Aorta (tissue), 5 donors: ENCODE measurements at places on chromosomes 5 and 9. TPM values are rescaled to one million over a fixed set of nuclear protein-coding genes. Genes with fewer than 3 reads are reported as not detected.

- no peak overlapping the region for H3K4me3 ChIP-seq
Observed at GRCh38 chr5:179879003-179879689, 20.5 kb upstream of the MRNIP start.

DNA sequence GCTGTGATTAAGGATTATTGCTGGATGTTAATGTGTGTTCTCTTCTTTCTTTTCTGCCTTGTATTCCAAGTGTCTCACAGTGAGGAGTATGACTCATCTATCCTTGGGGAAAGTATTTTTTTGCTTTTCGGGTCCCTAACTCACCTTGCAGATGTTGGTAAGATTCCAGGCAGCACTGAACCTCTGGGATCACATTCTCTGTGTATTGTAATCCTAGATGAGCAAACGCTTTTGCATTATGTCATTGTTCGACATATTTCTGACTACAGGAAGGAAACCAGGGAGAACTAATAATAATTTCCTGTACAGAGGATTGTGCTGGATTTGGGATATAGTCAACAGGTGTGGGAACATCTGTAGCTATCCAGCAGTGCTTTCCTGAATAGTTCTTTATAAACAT is 246.1 kb upstream of the TUT7 start:
- H3K4me1 ChIP-seq = no peaks in the 10 kb centered on the region
- H3K27me3 ChIP-seq = no peaks in the 10 kb centered on the region
- no peak overlapping the region for H3K4me3 ChIP-seq
- no peak overlapping the region for H3K27ac ChIP-seq
- no peaks in the 10 kb centered on the region for H3K36me3 ChIP-seq
- no peak for DNase-seq

- DNase-seq = no peak
- no peak overlapping the region for H3K4me3 ChIP-seq
- H3K27me3 ChIP-seq = no peaks in the 10 kb centered on the region
- H3K4me1 ChIP-seq = no peaks in the 10 kb centered on the region
- H3K36me3 ChIP-seq = no peaks in the 10 kb centered on the region
Observed at GRCh38 chr9:90847971-90848370, 46.4 kb downstream of the SYK start.

DNA sequence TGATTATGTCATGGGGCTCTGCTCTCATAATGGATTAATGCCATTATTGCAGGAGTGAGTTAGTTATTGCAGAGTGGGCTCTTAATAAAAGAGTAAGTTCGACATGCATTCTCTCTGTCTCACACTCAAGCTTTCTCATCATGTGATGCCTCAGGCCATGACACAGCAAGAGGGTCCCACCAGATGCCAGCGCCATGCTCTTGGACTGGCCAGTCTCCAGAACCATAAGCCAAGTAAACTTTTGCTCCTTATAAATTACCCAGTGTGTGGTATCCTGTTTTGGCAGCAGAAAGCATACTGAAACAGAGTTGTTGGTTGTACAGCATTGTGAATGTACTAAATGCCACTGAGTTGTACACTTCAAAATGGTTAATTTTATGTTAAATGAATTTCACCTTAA is 138.1 kb downstream of the MYO10 start:
- no peak overlapping the region for H3K27ac ChIP-seq
- no peak overlapping the region for H3K4me3 ChIP-seq
- H3K4me1 ChIP-seq = no peaks in the 10 kb centered on the region
- no peaks in the 10 kb centered on the region for H3K36me3 ChIP-seq

GRCh38 chr5:105573575-105573974 is 2011.0 kb upstream of the NUDT12 start:
- H3K36me3 ChIP-seq = no peaks in the 10 kb centered on the region
- no peaks in the 10 kb centered on the region for H3K27me3 ChIP-seq
- H3K27ac ChIP-seq = no peak overlapping the region
- DNase-seq = no peak
- no peak overlapping the region for H3K4me3 ChIP-seq
- no peaks in the 10 kb centered on the region for H3K4me1 ChIP-seq

DNA sequence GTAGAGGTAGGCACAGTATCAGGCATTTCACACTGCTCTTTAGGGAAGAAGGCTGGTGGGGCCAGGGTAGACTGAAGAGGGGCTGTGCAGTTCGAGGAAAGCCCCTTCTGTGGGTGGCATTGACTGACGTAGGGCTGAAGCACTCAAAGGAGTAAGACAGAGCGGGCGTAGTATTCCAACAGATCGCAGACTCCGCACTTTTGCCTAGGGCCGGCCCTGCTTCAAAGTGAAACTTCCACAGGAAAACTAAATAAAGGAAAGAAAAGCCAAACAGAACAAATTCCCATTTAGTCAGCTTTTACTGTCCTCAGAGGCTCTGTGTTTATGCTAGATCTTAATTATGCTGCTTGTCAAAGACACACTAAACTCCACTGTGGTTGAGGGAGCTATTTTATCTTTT is 493.0 kb upstream of the WWC1 start:
- H3K27ac ChIP-seq = no peak overlapping the region
- H3K36me3 ChIP-seq = no peaks in the 10 kb centered on the region
- H3K4me1 ChIP-seq = no peaks in the 10 kb centered on the region
- DNase-seq = no peak

DNA sequence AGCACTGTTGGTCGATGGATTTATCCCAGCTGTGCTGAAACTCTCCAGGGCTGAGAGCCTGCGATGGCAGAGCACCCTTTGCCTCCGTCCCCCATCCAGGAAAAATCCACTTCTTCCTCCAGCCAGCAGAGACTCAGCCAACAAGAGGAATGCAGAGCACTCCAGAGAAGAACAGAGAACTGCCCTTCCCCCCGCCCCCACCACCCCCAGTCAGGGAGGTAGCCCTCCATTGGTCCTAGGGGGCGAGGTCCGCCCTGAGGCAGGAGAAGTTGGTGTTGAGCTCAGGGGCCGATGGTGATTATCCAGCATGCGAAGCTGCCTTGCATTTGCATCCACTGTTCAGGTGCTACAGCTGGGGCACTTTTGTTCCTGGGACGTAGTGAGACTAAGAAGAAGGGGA is 9.0 kb downstream of the TLX3 start:
- H3K27ac ChIP-seq = no peak overlapping the region
- no peaks in the 10 kb centered on the region for H3K36me3 ChIP-seq
- H3K4me1 ChIP-seq = no peaks in the 10 kb centered on the region
- H3K4me3 ChIP-seq = no peak overlapping the region
- H3K27me3 ChIP-seq = no peaks in the 10 kb centered on the region

- no peak overlapping the region for H3K27ac ChIP-seq
- no peaks in the 10 kb centered on the region for H3K4me1 ChIP-seq
- H3K4me3 ChIP-seq = no peak overlapping the region
- H3K27me3 ChIP-seq = no peaks in the 10 kb centered on the region
- H3K36me3 ChIP-seq = no peaks in the 10 kb centered on the region
- DNase-seq = no peak
Observed at GRCh38 chr5:82287625-82288024, 9.5 kb upstream of the RPS23 start.

- H3K4me1 ChIP-seq = no peaks in the 10 kb centered on the region
- H3K27ac ChIP-seq = no peak overlapping the region
- no peaks in the 10 kb centered on the region for H3K27me3 ChIP-seq
- H3K36me3 ChIP-seq = no peaks in the 10 kb centered on the region
- no peak for DNase-seq
Observed at GRCh38 chr5:113056988-113057387, 80.4 kb downstream of the DCP2 start.

DNA sequence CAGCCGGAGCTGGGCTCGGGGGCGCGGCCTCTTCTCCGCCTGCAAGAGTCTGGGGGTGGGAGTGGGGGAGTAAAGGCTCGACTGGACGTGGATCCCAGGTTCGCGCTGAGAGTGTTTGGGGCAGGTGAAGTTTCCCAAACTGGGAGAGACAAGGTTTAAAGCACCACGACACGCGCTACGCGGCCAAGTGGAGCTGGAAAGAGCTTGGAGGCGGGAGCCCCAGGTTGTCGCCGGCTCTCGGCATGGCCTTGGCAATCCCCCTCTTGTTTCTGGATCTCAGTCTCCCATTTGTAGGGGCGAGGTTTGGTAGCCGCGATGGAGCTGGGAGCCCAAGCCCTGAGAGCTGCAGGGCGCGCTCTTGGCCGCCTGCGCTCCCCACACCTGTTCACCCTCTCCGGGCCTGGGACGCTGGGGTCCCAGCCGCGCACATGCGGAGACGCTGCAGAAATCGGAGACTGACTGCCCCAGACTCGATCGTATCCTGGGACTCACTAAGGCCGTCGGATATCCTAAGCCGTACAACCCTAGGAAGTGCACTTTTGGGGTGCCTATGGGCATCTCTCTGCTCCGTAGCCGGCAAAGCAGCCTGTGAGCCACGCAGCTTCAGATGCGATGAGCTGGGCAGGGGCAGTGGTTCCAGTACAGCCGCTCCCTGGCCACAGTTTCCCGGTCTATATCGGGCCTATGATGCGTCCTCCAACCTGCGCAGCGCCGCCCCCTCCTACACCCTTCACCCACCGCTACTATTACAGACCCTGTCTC is 937 bp downstream of the TMOD1 start:
- no peak for DNase-seq
- H3K27me3 ChIP-seq = no peaks in the 10 kb centered on the region
- no peaks in the 10 kb centered on the region for H3K36me3 ChIP-seq
- H3K27ac ChIP-seq = peak overlapping the region; percentile 52

- H3K27ac ChIP-seq = no peak overlapping the region
- no peak overlapping the region for H3K4me3 ChIP-seq
- DNase-seq = no peak
- H3K36me3 ChIP-seq = no peaks in the 10 kb centered on the region
Observed at GRCh38 chr5:30592833-30593232, 600.7 kb upstream of the CDH6 start.

The LECT2 gene
- not detected for total RNA-seq

The LCN15 gene
- total RNA-seq = not detected

The TAS2R1 gene
- not detected for total RNA-seq

The GCNT1 gene
- 8.6 TPM for total RNA-seq

The DMGDH gene
- 1.6 TPM for total RNA-seq

The FREM1 gene
- 18.9 TPM for total RNA-seq

The RXFP3 gene
- not detected for total RNA-seq

The DAPK1 gene
- total RNA-seq = 26.7 TPM

The EMB gene
- total RNA-seq = 40.2 TPM
